ENCODE measurements at places on chromosomes 12 and 14. TPM values are rescaled to one million over a fixed set of nuclear protein-coding genes. Genes with fewer than 3 reads are reported as not detected.
A peak's percentile ranks its signal among the peaks of the same experiment; 100 is the strongest.

GRCh38 chr12:119369907-119370546 lies 35.5 kb downstream of the CCDC60 start:
- H3K27me3 ChIP-seq, result no peaks in the 10 kb centered on the region
- peaks cover 44% of the 10 kb centered on the region for H3K4me1 ChIP-seq
- H3K36me3 ChIP-seq, result peaks cover 2% of the 10 kb centered on the region
- DNase-seq, result no peak
- no peak overlapping the region for H3K27ac ChIP-seq
- H3K4me3 ChIP-seq, result no peak overlapping the region

GRCh38 chr12:2963760-2964292 lies 4.6 kb downstream of the TEAD4 start:
- DNase-seq, result no peak
- no peak overlapping the region for H3K4me3 ChIP-seq
- H3K4me1 ChIP-seq, result peaks cover 34% of the 10 kb centered on the region
- peaks cover 2% of the 10 kb centered on the region for H3K36me3 ChIP-seq
- peaks cover 26% of the 10 kb centered on the region for H3K27me3 ChIP-seq

GRCh38 chr12:25853316-25854095 lies 105.0 kb upstream of the RASSF8 start:
- no peak for DNase-seq
- H3K27ac ChIP-seq, result no peak overlapping the region
- no peaks in the 10 kb centered on the region for H3K36me3 ChIP-seq
- peaks cover 3% of the 10 kb centered on the region for H3K4me1 ChIP-seq

GRCh38 chr14:67934087-67934486 lies 114.5 kb downstream of the RAD51B start:
- H3K36me3 ChIP-seq, result peaks cover 5% of the 10 kb centered on the region
- peaks cover 6% of the 10 kb centered on the region for H3K4me1 ChIP-seq
- peak overlapping the region; percentile 12 for H3K27ac ChIP-seq
- DNase-seq, result no peak
- H3K4me3 ChIP-seq, result no peak overlapping the region
- no peaks in the 10 kb centered on the region for H3K27me3 ChIP-seq

GRCh38 chr14:91273885-91274273 lies 29.4 kb upstream of the GPR68 start:
- peaks cover 5% of the 10 kb centered on the region for H3K4me1 ChIP-seq
- H3K27me3 ChIP-seq, result no peaks in the 10 kb centered on the region

The KRT4 gene
- total RNA-seq, result 0.29 TPM

The MYF5 gene
- not detected for total RNA-seq

The HOXC6 gene
- 0.27 TPM for total RNA-seq

The KRT72 gene
- total RNA-seq, result not detected

The ACSM4 gene
- total RNA-seq, result not detected

The SMIM41 gene
- total RNA-seq, result not detected

The ARHGEF25 gene
- total RNA-seq, result 18.4 TPM

The IQSEC3 gene
- 2.5 TPM for total RNA-seq
